ENCODE measurements at places on chromosomes 7 and 10.

DNA sequence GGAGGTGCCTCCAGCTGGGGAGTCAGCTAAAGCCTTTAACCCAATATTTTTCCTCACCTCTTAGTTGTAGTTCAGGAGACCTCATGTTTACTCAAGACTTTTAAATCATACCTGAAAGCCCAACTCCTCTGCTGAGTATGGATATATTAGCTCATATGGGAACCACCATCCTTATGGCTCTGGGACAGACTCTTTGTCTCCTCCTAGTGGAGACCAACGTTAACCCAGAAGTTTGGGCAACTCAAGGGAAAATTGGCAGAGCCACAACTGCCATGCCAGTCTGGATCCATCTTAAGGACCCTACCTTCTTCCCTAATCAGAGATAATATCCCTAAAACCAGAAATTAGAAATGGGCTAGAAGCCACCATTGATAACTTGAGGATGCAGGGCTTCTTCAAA lies 80.8 kb downstream of the TMEM106B start:
- DNase-seq: no peak

DNA sequence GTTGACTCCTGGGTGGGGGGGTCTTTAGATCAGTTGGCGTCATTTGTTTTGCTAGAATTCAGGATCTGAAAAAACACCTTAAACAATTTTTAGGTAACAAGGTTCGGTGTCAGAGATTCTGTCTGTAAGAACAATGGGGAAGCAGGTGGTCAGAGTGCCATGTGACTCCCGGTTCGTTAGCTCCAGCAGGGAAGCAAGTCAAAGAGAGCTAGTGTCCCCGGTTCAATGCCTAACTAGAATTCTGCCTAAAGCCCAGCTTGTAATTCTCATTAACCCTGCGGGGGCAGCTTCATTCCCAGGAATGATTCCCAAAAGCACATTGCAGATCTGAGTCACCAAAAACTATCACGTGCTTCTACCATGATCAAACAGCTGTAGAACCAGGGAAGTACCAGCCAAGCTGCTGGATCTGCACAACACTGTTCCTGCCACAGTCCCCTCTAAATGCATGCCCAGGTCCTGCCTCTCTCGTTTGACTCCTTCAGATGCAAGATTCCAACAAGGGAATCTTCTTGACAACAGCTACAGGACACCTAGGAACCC lies 664.3 kb upstream of the CELF2 start:
- DNase-seq: no peak

- DNase-seq: peak; percentile 69
Observed at GRCh38 chr7:155824227-155824886, 12.1 kb upstream of the SHH start.

DNA sequence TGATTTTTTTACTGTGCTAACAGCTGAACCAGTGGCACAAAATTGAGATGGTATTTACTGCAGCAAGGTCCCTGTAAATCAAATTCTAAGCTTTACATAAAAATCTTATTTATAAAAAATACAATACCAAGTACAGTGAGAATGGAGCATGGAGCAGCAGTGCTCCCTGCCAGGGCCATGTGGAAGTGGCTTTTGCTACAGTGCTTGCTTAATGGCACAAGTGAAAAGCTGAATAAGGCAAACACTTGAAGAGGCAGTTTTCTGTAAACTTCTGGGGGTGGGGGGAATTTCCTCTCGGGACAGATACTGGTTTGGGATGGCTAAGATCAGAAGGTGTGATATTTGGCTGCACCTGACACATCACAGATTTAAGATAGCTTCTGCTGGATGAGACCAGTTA lies 27.5 kb downstream of the AP3M1 start:
- no peak for DNase-seq

DNA sequence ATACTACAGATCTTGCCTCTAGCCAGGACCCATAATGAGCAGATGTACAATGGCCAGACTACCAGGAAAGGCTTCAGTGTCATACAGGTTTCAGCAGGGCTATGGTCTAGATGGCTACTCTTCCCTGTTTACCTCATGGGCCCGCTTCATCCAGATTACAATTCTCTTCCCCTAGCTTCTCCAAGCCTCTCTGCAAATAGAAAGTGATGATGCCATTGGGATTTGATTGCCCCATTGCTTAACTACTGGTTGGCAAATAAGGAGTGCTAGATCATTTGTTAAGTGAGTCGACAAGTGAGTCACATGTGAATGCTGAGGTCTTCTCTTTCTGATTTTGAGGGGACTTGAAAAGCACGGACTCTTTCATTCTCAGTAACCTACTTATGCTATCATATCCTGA lies 361.5 kb upstream of the LRRTM3 start:
- no peak for DNase-seq

DNA sequence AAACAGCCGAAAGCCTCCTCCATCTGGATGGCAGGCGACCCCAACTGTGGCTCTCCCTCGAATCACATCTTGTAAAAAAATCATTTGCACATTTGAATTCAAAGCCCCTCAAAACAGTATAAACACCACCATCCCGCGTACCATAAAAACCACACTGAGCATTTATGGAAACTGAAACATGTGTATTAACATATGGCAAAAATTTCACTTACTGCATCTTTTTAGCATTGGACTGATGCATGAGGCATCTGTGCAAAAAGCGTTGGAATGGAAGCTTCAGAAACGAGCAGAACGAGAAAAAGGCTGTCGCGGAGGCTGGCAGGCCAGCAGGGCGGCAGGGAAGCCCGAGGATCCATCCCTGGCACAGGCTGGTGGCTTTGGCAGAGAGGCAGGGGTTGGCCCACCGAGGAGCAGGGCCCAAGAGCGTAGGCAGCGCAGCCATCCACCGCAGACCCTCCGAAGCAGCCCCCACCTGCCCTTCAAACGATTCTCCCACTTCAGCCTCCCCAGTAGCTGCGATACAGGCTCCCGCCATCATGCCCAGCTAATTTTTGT lies 39.3 kb upstream of the CUX1 start:
- DNase-seq: no peak

DNA sequence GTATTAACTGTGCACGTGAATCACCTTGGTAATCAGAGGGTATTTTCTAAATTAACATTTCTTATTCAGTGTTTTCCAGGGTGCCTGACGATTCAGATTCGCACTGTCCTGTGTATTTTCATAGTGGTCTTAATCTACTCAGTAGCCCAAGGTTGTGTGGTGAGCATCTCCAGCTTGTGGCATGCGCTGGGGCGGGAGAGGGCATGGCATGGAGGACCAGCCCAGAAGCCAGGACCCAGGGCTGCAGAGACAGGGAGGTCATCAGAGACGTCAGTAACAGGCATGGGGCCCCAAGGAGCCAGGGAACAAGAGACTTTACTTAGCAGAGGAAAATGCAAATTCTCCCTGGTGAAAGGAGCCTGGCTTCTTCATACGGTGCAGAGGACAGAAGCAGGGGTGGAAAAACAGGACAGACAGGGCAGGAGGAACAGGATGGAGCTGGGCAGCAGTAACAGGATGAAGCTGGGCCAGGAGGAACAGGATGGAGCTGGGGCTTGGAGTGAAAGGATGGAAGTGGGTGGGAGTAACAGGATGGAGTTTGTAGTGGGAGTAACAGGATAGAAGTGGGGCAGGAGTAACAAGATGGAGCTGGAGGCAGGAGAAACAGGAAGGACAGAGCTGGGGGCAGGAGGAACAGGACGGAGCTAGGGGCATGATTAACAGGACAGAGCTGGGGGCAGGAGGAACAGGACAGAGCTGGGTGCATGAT lies 110.9 kb downstream of the ADCY1 start:
- no peak for DNase-seq

DNA sequence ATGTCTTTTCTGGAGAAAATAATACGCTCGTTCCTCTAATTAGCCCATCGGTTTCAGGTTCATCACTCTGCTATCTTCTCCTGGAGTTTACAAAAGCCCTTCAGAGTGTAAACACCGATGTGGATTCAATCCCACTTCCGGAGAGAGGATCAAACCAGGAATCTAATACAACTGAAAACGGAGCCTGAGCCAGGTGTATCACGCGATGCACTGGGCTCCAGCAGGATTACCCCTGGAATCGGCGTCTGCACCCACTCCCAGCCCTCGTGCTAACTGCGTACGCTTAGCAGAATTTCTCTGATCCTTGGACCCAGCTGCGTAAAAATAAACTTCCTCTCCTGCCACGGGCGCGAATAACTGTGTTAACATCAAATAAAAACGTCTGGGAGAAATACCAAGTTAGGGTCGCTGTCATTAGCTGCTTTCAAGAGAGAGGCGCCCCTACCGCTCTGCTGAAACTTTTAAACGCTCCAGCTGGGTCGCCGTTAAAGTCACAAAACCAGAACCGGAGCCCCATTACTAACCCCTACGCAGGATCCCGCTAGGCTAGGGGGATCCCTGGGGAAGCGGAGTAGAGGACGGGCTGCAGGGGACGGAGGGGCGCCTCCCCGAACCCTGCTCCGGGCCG lies 502 bp downstream of the ZNF3 start:
- DNase-seq: no peak

DNA sequence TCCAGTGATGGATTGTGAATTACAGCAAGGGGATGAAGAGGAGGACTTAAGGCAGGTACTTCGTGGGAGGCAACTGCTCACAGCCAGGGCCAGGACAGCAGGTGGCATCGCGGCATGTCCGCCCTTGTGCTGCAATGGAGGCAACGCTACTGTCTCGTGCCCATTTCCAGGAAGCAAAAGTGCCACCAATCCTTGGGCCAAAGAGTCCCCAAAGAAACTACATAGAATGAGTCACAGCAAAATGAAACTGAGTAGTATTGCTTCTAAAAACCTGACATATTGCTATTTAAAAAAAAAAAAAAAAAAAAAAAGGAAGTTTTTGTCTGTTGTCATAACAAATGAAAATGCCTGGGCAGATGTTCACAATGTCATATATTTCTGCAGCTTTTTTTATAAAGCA lies 46.6 kb downstream of the RSU1 start:
- DNase-seq: no peak

DNA sequence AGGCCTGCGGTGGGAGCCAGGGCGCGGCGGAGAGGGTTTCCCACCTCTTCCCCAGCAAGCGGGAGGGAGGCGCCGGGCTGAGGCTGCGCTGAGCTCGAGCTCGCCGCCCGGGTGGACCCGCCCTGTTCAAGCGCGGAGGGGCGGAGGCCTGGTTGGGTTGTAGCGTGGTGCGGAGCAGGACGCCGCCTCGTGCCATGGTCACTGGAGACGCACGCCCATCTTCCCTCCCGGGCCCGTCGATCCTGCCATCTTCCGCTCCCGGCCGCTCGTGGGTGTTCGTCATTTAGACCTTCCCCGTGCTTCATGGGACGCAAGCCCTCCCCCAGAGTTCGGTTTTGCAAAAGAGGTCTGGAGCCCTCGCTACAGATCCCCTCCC lies 9.3 kb upstream of the EN2 start:
- no peak for DNase-seq

- no peak for DNase-seq
Observed at GRCh38 chr10:132984801-132985545, 42.6 kb upstream of the CFAP46 start.

GRCh38 chr10:60853107-60853506 lies 74.8 kb downstream of the CDK1 start:
- DNase-seq: no peak

DNA sequence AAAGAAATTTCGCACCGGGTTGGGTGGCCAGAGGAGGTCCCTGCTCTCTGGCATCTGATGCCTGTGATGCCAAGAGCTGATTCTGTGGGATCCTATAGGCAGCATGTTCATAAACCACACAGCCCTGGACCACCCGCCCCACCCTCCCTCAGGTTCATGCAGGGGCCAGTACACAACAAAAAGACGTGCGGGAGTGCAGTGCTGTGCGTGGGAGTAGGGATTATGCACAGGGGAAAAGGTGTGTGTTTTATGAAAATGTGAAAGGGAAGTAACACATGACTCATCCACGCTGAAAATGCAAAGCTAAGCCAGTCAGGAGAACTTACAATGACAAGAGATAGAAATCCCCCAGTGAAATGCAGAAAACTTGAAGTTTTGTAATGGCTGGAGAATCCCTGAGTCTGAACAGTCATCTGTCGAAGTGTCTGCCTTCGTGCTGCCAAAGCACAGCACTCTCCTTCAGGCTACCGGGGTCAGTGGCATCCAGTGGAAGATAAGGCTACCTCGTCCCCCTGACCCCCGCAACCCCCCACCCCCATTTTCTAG lies 1.1 kb downstream of the KIAA1217 start:
- DNase-seq: no peak

DNA sequence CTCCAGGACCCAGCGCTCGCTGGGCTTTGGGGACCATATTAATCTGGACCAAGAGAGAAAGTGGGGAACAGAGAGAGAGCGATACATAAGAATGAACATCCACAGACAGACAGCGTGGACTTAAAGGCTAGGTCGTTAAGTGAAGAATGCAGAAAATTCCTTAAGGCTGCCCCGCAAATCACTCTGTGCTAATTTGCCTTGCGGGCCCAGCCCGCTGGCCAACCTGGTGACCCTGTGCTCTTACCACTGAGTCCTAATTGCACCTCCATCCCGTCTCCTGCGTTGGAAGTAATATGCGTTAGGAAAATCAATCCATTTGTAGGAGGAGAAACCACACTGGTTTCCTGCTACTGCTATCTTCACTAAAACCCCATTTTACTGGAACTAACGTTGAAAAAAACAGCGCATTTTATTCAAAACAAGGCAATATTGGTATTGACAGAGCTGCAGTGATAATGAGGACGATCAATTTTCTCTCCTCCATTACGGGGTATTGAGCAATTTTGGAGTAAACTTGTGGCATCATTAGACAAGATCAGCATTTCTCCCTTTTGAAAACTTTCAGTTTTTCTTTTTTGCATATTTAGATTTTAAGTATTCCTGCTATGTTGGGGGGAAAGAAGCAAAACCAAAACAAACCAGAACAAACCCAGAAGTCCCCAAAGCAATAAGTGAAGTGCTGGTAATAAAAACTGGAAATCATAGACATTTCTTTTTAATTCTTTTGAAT lies 85.2 kb downstream of the WDFY4 start:
- no peak for DNase-seq

GRCh38 chr7:129295015-129295423 lies 70.2 kb downstream of the AHCYL2 start:
- DNase-seq: no peak

DNA sequence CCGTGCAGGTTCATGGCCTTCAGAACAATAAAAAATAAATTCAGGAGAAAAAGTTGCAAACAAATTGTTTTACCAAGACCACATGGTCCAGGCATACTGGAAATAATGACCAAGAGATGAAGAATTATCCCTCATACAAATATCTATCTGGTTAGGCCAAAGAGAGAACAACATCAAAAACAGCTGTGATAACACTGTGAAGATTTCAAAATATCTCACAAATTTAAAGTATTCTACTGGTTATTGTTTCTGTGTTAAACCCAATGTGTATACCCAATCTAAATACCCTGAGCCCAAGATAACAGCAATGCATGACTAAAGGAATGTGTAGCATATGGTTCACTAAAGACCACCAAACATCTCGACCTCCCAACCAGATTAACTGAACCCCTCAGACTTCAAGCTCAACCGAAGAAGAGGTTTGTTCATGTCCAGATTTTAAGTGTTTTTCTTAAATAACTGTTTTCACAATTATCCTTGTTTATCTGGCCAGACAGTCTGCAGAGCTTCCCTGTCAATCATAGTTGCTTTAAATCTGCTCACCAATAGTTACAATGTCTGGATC lies 10.9 kb downstream of the OR9A2 start:
- DNase-seq: no peak

DNA sequence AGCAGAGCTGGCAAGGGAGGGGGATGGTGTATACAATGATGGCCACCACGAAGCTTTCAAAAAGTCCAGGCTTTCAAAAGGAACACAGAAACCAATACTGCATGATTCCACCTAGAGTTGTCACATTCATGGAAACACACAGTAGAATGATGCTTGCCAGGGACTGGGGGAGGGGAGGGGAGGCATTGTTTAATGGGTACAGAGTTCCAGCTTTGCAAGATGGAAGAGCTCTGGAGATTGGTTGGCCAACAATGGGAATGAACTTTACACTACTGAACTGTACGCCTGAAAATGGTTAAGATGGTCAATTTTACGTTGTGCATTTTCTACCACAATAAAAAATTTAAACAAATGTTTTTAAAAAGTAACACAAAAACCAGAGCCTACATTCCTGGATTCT lies 104.5 kb upstream of the KDM7A start:
- no peak for DNase-seq

Data from RWPE2 (cell line).